NCI-H1105 (cell line): ENCODE measurements at places on chromosomes 11 and 22.

DNA sequence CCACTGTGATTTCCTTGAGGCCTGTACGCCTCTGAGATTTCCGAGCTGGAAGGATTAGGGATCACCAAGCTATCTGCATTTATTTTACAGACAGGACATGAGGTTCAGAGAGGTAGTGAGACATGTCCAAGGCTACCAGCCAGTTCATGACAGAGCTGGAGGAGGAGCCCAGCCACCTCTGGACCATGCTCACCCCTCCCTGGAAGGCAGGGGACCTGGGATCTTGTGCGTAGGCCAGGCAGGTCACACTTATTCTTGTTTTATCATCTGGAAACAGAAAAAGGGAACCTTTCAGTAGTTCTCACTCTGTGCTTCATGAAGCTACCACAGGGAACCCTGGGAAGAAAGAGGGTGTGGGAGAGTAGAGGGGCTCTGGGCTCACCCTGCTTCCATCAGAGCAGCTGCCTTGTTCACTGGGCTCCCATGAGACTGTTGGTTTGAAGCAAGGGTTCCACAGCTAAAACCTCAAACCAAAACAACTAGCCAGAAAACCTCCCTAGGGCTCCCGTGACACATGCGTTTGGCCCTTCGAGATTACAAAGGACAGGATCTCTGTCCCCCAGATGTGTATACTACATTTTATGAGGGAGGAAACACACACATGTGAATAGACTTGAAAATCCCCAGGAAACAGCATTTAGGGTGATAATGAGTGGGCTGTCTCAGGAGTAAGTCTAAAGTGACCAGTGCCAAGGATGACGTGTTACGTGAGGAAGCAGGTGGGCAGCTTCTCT, 106.4 kb downstream of the DSCAML1 start:
- no peak for DNase-seq

DNA sequence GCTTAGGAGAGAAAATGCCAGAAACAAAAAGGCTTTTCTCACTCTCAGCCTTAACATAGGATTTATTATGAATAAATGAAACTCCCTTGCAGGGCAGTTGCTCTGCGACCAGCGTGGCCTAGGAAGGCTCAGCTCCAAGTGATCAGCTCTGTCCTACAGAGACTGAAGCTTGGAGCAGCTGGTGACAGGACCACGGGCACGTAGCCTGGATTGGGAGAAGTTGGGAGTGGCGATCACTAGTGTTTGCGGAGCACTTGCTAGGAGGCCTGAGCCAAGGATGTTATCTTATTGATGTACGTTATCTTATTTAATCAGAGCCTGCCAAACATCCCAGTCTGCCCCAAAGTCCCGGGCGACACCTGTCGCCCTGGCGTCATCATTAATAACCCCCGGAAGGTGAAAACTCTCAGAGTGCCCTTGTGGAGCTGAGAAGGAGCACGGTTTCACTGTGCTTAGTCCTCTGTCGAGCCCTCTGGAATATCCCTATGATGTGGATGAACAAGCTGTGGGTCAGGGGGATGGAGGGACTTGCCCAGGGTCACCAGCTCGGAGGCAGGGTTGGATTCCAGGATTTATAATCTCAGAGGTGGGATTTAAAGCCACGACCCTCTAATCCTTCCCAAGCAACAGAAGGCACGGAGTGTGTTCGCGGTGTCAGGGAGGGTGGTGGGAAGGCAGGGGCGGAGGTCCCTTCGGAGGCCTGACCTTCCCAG, 40.8 kb upstream of the SMIM38 start:
- DNase-seq: no peak

GRCh38 chr22:44575381-44576268, 77.6 kb upstream of the RTL6 start:
- no peak for DNase-seq

GRCh38 chr22:46951973-46952372, 189.5 kb downstream of the TBC1D22A start:
- DNase-seq: no peak

DNA sequence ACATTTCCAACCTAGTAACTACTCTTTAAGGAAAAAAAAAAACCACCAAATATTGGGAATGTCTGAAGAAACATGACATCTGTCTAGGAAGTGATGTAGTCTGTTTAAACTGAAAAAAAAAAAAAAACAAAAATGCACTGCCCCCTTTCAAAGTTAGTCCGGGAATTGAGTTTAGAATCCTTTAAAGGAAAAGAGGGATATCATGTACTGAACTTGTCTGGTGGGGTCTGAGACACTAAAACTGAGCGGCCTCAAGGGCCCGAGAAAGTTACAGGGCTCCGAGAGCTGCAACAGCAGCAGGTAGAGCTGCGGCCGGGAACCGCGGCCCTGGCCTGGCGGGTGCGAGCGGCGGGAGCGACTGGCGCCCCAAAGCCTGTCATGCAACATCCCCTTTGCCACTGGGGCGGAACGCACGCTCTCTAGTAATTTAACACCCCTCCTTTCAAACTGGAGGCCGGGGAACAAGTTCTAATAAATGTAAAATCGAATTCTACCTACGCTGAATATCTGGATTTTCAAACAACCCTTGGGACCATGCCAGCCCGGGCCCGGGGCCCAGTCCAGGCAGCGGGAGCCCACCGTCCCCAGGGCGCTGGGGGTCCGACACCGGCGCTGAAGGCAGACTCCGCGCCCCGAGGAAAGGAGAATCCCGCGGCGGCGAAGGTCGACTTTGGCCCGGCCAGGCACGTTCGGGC, 736 bp downstream of the RDX start:
- peak; percentile 43 for DNase-seq

DNA sequence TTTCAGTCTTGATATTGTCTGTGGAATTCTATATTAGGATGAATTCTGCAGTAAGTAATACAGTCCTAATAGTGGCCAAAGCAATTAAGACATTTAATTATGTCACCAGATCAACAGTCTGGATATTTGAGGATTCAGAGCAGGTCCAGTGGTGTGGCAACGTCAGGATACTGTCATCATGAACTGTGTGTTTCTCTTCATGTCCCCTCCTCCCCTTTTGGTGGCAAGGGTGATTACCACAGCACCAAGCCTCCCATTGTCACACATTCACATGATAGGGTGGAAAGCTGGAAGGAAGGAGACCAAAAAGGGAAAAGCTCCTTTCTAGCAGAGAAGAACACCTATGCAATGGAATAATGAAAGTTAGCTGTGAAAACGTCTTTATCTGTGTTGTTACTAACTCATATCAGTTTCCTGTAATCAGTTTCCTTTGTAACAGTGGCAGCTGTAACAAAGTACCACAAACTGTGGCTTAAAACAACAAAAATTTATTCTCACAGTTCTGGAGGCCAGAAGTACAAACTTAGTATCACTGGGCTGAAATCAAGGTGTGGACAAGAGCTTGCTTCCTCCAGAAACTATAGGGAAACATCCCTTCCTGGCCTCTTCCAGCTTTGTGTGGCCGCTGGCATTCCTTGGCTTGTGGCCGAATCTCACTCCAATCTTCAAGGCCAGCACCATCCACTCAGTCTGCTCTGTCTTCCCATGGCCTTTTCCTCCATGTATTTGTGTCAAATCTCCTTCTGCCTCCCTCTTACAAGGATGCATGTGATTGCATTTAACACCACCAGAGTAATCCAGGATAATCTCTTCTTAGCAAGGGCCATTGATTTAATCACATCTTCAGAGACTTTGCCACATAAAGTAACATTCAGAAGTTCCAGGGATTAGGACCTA, 6.5 kb upstream of the RBM14 start:
- DNase-seq: no peak

- no peak for DNase-seq
Measured at GRCh38 chr22:24550902-24551435, 4.0 kb downstream of the GUCD1 start.

GRCh38 chr11:11411401-11411985, 58.4 kb upstream of the CSNK2A3 start:
- DNase-seq: no peak

DNA sequence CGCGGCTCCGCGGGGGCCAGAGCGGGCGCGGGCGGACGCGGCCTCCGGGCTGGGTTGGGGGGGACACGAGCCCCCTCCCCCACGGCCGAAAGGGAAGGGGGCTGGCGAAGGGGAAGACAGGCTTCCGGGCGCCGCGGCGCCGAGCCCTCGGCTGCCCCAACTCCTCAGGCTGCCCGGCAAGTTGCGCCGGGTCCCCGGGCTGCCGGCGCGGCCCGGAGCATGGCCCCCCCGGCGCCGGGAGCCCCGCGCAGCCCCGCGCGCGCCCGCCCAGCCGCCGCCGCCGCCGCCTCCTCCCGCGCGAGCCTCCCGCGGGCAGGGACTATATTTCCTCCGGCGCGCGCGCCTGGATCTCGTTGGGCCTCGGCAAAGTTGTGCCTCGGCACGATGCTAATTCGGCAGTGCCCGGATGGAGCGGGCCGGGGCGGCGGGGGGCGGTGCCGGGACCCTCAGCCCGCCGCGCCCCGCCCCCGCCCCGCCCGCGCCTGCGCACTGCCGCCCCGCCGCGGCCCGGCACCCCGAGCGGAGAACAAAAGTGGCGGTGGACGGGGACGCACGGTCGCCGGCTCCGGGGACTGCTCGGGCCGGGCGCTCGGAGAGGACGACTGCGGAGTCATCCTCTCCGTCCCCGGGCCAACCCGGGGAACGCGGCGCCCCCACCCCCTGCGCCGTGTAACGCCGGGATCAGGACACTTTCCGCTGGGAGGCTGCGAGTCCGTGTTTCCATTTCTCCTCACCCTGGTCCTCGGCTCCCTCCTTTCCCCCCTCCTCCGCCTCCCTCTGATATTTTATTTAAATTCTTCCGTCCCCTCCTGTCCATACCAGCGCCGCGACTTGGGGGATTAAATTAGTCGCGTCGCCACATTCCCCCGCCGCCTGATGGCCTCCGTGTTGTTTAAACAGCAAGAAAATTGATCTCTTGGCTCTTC, at the start of gene PHF21B:
PHF21B (minus strand) TSS at position 400 of the 926 bp plus-strand sequence. CDS start 456 bp downstream, outside the sequence.
- peak; percentile 72 for DNase-seq

GRCh38 chr11:33978376-33978775, 73.2 kb upstream of the CAPRIN1 start:
- DNase-seq: no peak

GRCh38 chr11:67312187-67313021, 9.1 kb downstream of the SSH3 start:
- DNase-seq: no peak

GRCh38 chr11:126489836-126490660, 134.6 kb downstream of the ST3GAL4 start:
- no peak for DNase-seq

DNA sequence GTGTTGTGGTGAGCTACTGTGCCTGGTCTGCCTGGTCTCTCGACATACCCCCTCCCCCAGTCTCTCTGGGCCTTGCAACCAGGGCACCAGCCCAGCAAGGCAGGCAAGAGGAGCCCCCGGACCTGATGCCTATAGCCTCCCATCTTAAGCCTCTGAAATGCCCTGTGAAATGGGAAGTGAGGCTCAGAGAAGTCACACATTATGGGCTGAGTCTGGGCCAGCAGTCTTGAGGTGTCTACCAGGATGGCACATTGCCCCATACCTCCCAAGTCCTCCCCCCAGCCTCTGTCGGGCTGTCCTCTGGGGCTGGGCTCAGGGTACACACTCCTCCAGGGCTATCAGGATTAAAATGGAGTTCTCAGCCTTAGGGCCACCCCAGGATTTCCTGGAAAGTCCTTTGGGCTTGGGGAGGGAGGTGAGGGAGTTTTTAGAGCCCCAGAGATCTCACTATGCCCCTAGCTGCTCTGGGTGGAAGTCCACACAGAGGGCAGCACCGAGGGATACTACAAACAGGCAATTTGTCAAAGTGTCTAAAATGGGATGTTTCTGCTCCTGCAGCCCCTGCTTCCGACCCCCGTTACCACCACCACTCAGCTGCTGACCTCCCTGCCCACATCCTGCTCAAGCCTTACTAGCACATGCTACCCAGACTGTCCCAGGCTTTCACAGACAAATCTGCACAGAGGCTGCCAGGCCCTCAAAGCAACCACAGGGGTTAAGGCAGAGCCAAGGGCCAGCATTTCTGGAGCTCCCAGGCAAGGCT, 3.1 kb upstream of the SH3BP1 start:
- no peak for DNase-seq

DNA sequence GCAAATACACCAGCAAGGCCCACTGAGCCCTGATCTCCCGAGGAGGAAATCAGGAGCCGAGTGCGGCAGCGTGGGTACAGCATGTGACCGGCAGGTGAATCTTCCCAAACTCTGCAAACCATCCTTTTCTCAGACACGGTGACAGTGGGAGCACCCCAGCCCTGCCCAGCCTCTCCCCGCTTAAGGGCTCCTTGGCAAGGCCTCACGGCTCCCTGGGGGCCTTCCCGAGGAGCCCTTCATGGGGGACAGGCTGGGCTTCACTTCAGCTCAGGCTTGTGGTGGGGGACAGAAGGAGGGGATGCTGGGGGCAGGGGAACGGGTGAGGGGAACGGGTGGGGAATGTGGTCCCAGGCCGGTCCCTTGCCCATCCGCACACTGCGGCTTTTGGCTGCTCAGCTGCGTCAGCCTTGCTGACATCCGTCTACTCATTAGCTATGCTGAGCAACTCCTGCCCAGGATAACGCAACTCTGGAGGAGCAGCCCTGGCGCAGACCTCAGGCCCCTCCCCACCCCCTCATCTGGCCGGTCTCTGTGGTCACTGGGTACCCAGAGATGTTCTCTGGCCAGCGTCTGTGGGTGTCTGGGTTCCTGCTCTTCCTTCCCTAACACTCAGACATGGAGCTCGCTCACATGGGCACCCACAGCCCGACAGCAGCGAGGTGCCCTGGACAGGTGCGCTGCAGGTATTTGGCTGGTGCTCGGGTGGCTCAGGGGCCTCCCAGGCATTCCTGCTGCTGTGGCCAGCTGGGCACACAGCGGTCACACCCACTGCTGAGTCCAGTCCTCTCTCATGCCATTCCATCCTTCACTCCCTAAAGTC, 22.0 kb upstream of the TTLL12 start:
- no peak for DNase-seq

- peak; percentile 76 for DNase-seq
Measured at GRCh38 chr11:77547863-77548551, 41.7 kb upstream of the AQP11 start.

- no peak for DNase-seq
Measured at GRCh38 chr11:124605719-124606118, 5.5 kb upstream of the PANX3 start.

DNA sequence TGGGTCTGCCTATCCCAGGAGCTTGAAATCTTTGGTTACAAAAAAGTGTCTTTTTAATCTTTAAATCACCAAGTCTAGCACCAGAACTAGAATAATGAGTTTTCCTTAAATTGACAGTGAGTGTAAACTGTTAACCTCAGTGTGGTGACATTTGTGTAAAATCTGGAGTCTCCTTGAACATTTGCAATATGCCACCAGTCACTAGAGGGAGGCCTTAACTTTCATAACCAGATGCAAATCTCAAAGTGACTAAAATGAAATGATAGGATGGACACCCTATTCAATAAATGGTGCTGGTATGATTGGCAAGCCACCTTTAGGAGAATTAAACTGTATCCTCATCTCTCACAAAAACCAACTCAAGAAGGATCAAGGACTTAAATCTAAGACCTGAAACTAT, 8.3 kb upstream of the SCGB1D2 start:
- no peak for DNase-seq
